ENCODE measurements at places on chromosomes 3 and 15.

DNA sequence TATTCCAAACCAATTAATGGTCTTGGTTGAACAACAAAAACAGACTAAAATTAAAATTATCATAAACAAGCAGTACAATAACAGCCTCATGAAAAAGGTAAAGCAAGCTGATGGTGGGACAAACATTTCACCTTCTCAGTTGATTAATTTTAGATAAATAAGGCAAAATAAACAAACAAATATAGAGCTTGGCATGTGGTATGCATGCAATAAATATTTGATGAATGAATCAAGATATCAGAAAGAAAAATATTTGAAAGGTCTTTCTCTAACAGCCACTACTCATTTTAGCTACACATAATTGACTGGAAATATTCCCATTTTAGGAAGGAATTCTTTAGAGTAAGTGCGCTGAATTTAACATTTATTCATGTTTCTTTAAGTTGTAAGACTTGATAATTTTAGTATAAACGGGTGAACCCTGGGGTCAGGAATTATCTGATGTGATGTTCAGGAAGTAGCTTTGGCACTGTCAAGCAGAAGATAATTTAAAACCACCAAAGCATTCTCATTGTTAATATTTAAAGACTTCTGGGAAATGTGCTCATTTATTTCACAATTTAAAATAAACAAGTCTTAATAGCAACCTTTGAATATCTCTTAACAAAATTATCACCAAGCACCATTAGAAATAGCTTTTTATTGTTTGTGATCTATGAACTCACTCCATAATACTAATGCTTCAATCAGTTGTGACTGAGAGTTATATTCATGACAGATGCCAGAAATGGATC, 372.3 kb upstream of the TGFBR2 start:
- DNase-seq, result no peak

- no peak for DNase-seq
These were observed 80.0 kb upstream of the CACNA2D3 start for GRCh38 chr3:54042259-54042823.

- no peak for DNase-seq
These were observed 1.2 kb downstream of the IFT122 start for GRCh38 chr3:129441215-129441614.

DNA sequence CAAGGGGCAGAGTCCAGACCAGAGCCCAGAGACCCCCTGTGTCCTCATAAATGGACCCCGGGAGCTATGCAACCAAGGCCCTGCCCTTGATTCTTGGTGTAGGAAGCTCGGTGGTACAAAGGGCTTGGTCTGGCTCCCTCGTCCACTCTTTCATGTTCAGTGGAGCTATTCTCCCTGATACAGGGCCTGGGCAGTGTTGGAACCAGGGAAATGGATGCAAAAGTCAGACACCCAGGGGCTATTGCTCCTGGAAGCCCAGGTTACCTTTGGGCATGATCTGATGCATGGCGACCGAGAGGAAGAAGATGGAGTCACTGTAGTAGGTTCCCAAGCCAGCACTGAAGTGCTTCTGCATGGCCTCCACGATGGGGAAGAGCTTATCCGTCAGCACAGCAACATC, 44.5 kb downstream of the XXYLT1 start:
- no peak for DNase-seq
